Activated T-cell treated with anti-CD3 and anti-CD28 coated beads, Interleukin-2, amount 50 U/mL, for 72 hours (primary cell): ENCODE measurements at places on chromosomes 13 and 19. TPM values are rescaled to one million over a fixed set of nuclear protein-coding genes. Genes with fewer than 3 reads are reported as not detected.

Gene TTYH1
- total RNA-seq, result 0.32 TPM

Gene TEX29
- 1.5 TPM for total RNA-seq

Gene ZNF175
- total RNA-seq, result 11.1 TPM

Gene ALDH16A1
- 21.8 TPM for total RNA-seq

Gene IL11
- 5.4 TPM for total RNA-seq

Gene KXD1
- 127 TPM for total RNA-seq

Gene ZNF728
- not detected for total RNA-seq

Gene KLF1
- total RNA-seq, result 0.19 TPM

Gene ZNF471
- 0.76 TPM for total RNA-seq

Gene BICRA
- 17.0 TPM for total RNA-seq

Gene ZNF497
- total RNA-seq, result 2.4 TPM
